ENCODE measurements at places on chromosomes 3 and 15.

GRCh38 chr3:15387171-15387581, 40.2 kb downstream of the METTL6 start:
- DNase-seq, result no peak

GRCh38 chr3:115248274-115248673, 101.2 kb upstream of the ZBTB20 start:
- no peak for DNase-seq

GRCh38 chr3:58490860-58491501, 915 bp upstream of the KCTD6 start:
- no peak for DNase-seq

DNA sequence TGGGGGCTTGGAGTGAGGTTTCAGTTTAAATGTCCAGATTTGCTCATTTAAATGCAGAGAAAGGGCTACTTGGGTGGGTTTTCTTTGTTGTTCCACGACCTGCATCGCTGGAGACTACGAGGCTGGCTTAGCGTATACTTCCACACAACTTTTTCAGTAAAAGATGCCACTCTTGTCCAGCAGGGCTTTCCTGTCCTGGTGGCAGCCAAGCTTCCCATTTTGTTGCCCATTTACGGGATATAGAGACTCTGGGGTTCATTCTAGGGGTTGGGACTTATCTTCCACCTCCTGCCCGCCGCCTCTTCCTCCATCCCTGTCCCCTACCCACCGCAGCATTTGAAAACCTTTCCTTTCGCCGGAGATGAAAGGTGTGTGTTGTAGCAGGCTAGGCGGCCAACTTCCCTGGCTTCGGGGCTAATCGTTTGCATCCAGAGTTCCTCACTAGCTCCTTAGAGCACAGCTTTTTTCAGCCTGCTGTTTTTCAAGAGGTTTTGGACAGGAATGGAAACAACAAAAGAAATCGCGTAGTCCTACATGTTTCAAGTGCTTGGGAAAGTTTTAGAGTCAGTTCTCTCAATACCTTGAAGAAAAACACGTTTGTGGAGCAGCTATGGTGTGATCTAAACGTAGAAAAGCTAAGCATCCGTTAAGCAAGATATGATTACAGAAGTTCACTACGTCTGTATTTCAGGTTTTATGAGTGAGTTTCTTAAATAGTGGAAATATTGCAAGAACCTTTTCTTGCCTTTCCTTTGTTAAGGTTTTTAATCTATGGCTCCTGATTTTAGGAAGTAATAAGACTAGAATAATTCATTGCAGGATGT, 843 bp downstream of the CHRNA5 start:
- no peak for DNase-seq

DNA sequence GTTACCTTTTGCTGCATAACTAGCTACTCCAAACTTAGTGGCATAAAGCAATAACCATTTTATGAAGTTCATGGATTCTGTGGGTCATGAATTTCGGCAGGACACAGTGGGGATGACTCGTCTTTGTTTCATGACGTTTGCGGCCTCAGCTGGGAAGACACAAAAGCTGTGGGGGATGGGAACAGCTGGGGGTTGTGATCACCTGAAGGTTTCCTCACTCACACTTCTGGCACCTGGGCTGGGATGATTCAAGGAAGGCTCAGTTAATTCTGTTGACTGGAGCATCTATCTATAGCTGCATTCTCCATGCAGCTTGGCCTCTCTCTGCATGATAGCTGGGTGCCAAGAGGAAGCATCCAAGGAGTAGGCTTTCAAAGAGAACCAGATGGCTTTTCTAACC, 332.8 kb downstream of the ULK4 start:
- DNase-seq, result no peak

- no peak for DNase-seq
These were observed 36.0 kb downstream of the RFX7 start for GRCh38 chr15:56207711-56208110.

GRCh38 chr15:66946578-66947164, 118.7 kb upstream of the SMAD3 start:
- peak; percentile 56 for DNase-seq

GRCh38 chr15:48298914-48299313, 32.3 kb upstream of the DUT start:
- no peak for DNase-seq

DNA sequence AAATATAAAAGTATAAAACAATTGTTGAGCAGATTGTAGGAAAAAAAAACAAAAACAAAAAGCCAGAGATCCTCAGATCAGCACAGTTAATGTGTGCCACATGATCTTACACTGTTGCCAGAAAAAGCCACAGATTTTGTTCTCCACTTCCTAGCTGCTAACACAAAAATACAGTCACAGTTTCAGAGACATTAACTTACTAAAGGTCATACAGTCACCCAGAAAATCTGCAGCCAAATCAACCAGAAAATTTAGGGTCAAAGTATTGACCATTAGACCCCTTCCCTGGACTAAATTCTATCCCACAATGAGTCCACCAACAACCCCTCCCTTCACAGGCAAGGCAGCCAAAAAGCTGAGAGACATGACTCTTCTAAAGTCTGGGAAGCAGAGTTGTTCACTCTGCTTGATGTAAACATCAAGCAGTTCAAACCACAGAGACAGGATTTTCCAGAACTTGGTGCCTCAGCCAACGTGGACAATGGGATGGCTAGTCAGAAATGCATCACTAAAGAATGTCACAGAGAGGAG, 59.1 kb downstream of the SST start:
- DNase-seq, result no peak

GRCh38 chr3:171375666-171376595, 84.3 kb downstream of the TNIK start:
- DNase-seq, result no peak

- DNase-seq, result no peak
These were observed 101.8 kb downstream of the BDH1 start for GRCh38 chr3:197454014-197454413.
